Renal cortical epithelial cell (primary cell): ENCODE measurements at places on chromosomes 1 and 21. TPM values are rescaled to one million over a fixed set of nuclear protein-coding genes. Genes with fewer than 3 reads are reported as not detected.

GPR89B gene
- 18.1 and 26.4 TPM in 2 replicates for total RNA-seq

OR14K1 gene
- total RNA-seq, result not detected in 2 replicates

VWA1 gene
- total RNA-seq, result 14.4 and 19.1 TPM in 2 replicates

FCRL5 gene
- total RNA-seq, result not detected in 2 replicates

DNAI4 gene
- total RNA-seq, result 14.1 and 42.3 TPM in 2 replicates

E2F2 gene
- 0.15 and 0.69 TPM in 2 replicates for total RNA-seq

LEMD1 gene
- total RNA-seq, result 0.70 and 4.0 TPM in 2 replicates

TRIM17 gene
- total RNA-seq, result 0.69 and 1.5 TPM in 2 replicates

FMOD gene
- total RNA-seq, result 1.7 TPM in 1 of 2 replicates, not detected in the other

CCDC181 gene
- total RNA-seq, result 3.8 and 6.0 TPM in 2 replicates

RNU5D-1 gene
- not detected in 2 replicates for total RNA-seq

TCHH gene
- 0.10 TPM in 1 of 2 replicates, not detected in the other for total RNA-seq

KRTAP10-2 gene
- total RNA-seq, result not detected in 2 replicates

ADORA3 gene
- not detected in 2 replicates for total RNA-seq

CNIH3 gene
- total RNA-seq, result 2.5 and 3.3 TPM in 2 replicates

RHOU gene
- 0.89 and 1.2 TPM in 2 replicates for total RNA-seq

S100A5 gene
- total RNA-seq, result 1.2 TPM in 2 replicates

SYT14 gene
- 10.8 and 14.2 TPM in 2 replicates for total RNA-seq

RGS8 gene
- total RNA-seq, result not detected in 2 replicates

CFHR2 gene
- total RNA-seq, result not detected in 2 replicates

NT5C1A gene
- total RNA-seq, result 0.94 TPM in 1 of 2 replicates, not detected in the other

PLA2G2F gene
- 0.52 TPM in 1 of 2 replicates, not detected in the other for total RNA-seq

SLFNL1 gene
- 0.65 TPM in 1 of 2 replicates, not detected in the other for total RNA-seq

TMEM81 gene
- 1.6 and 2.4 TPM in 2 replicates for total RNA-seq

RPS6KC1 gene
- total RNA-seq, result 25.5 and 28.2 TPM in 2 replicates

OR2M3 gene
- not detected in 2 replicates for total RNA-seq

PHLDA3 gene
- total RNA-seq, result 65.5 and 126 TPM in 2 replicates

APOBEC4 gene
- total RNA-seq, result not detected in 2 replicates

LCE1D gene
- total RNA-seq, result not detected in 2 replicates

CD52 gene
- total RNA-seq, result not detected in 2 replicates

INKA2 gene
- total RNA-seq, result 1.0 and 4.7 TPM in 2 replicates

MIXL1 gene
- total RNA-seq, result not detected in 2 replicates

RNU11 gene
- not detected in 2 replicates for total RNA-seq

FAM229A gene
- total RNA-seq, result 1.5 and 1.9 TPM in 2 replicates

CHODL gene
- 0.30 and 2.1 TPM in 2 replicates for total RNA-seq

PTPRC gene
- not detected in 2 replicates for total RNA-seq

FCER1G gene
- total RNA-seq, result not detected in 2 replicates

CSF3R gene
- total RNA-seq, result 0.15 TPM in 1 of 2 replicates, not detected in the other

PDC gene
- not detected in 2 replicates for total RNA-seq

ICOSLG gene
- total RNA-seq, result 0.69 and 0.99 TPM in 2 replicates

DPT gene
- not detected in 2 replicates for total RNA-seq

TMEM54 gene
- total RNA-seq, result 111 and 122 TPM in 2 replicates

HES3 gene
- not detected in 2 replicates for total RNA-seq

FAM110D gene
- total RNA-seq, result not detected in 2 replicates

KRTAP12-2 gene
- not detected in 2 replicates for total RNA-seq

TRAF3IP3 gene
- not detected in 2 replicates for total RNA-seq

DDAH1 gene
- total RNA-seq, result 37.9 and 56.7 TPM in 2 replicates

MMEL1 gene
- 0.65 TPM in 1 of 2 replicates, not detected in the other for total RNA-seq

MTF1 gene
- 2.6 and 9.1 TPM in 2 replicates for total RNA-seq

OR4F29 gene
- total RNA-seq, result 0.10 TPM in 1 of 2 replicates, not detected in the other

WNT4 gene
- total RNA-seq, result under 0.01 and 0.17 TPM in 2 replicates

SPRR2A gene
- total RNA-seq, result not detected in 2 replicates

FAM163A gene
- total RNA-seq, result not detected in 2 replicates

KRTAP21-2 gene
- not detected in 2 replicates for total RNA-seq

RGS4 gene
- total RNA-seq, result 1.0 and 3.3 TPM in 2 replicates

BCAR3 gene
- total RNA-seq, result 41.0 and 75.9 TPM in 2 replicates
